Breast epithelium (tissue), 4 donors: ENCODE measurements at places on chromosomes 3 and 15. TPM values are rescaled to one million over a fixed set of nuclear protein-coding genes. Genes with fewer than 3 reads are reported as not detected.

GOLGA6C gene
- 0.33 TPM for total RNA-seq

ZNF770 gene
- total RNA-seq: 38.8 TPM

CDCP1 gene
- 8.5 TPM for total RNA-seq

ADAMTS9 gene
- total RNA-seq: 50.6 TPM

IFT122 gene
- total RNA-seq: 45.8 TPM

MYO5C gene
- 16.6 TPM for total RNA-seq

MME gene
- total RNA-seq: 119 TPM

ARHGEF26 gene
- 16.7 TPM for total RNA-seq

SCAANT1 gene
- total RNA-seq: not detected

AGBL1 gene
- not detected for total RNA-seq

EXD1 gene
- not detected for total RNA-seq

ITPR1 gene
- total RNA-seq: 53.8 TPM

POLR2M gene
- total RNA-seq: 126 TPM

MGA gene
- 37.8 TPM for total RNA-seq

ACTC1 gene
- total RNA-seq: not detected

GRCh38 chr15:87118846-87119245 is 1039.2 kb downstream of the AGBL1 start:
- no peak for DNase-seq

DNA sequence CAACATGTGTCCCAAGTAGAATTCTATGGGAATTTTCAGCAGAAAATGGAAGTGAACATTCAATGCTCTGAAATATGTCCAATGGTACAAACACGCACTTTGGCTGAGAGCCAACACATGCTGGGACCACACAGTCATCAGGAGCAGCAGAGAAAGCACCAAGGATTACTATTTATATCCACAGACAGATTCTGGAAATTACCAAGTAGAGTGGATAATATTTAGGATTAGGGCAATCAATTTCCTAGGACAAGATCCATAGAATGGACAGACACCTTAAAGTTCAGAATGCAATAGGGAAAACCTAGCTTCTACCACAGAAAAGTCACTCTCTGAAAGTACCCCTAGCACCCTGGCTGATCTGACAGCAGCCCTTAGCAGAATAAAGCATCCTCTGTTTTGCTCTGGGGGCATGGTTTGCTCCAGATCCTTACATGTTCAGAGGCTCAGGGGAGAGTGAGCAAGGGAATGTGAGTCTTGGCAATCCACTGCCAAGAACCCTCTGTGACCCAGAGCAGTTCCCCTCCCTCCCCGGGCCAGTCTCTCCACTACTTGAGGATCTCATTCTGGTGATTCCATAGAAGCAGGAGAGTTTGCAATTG is 206.0 kb upstream of the WNT5A start:
- DNase-seq: no peak

DNA sequence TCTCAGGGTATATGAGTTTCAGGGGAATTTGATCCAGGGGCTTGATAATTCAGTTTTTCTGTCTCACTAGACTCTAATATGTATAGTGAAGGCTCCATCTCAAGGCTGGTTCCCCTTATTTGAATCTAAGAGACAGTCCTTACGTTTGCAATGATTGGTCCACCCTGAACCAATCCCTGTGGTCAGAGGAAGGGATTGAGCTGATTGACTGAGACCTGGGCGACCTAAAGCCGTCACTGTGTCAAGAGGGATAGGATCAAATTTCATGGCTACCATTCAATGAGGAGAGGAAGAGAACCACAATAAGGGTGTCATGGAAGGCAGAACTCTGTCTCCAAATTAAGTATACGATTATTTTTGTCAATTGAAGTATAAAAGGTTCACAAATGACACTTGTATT is 16.3 kb downstream of the NUDT16 start:
- no peak for DNase-seq

DNA sequence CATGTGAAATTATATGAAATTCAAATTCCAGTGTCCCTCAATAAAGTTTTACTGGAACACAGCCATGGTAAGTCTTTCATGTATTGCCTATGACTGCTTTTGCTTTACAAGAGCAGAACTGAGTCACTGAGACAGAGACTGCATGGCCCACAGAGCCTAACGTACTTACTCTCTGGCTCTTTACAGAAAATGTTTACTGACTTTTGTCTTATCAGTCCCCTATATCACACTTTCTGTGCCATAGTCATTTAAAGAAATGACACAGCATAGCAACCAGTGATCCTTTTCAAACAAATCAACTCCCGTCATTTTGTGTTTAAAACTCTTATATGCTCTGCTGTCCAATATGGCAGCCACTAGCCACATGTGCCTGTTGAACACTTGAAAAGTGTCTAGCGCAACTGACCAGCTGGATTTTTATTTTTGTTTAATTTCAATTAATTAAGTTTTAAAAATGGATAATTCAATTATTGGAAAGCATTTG is 129.7 kb upstream of the CDIN1 start:
- no peak for DNase-seq

GRCh38 chr3:150079029-150079739 is 108.5 kb upstream of the PFN2 start:
- no peak for DNase-seq

GRCh38 chr15:86557018-86557550 is 477.4 kb downstream of the AGBL1 start:
- no peak for DNase-seq

GRCh38 chr3:46070595-46071093 is 43.4 kb upstream of the XCR1 start:
- no peak for DNase-seq

- no peak for DNase-seq
Measured at GRCh38 chr3:82012775-82013174, 251.3 kb upstream of the GBE1 start.

GRCh38 chr3:150371741-150372254 is 36.3 kb upstream of the TSC22D2 start:
- DNase-seq: peak; percentile 76

- DNase-seq: no peak
Measured at GRCh38 chr15:66936109-66936860, 129.1 kb upstream of the SMAD3 start.

DNA sequence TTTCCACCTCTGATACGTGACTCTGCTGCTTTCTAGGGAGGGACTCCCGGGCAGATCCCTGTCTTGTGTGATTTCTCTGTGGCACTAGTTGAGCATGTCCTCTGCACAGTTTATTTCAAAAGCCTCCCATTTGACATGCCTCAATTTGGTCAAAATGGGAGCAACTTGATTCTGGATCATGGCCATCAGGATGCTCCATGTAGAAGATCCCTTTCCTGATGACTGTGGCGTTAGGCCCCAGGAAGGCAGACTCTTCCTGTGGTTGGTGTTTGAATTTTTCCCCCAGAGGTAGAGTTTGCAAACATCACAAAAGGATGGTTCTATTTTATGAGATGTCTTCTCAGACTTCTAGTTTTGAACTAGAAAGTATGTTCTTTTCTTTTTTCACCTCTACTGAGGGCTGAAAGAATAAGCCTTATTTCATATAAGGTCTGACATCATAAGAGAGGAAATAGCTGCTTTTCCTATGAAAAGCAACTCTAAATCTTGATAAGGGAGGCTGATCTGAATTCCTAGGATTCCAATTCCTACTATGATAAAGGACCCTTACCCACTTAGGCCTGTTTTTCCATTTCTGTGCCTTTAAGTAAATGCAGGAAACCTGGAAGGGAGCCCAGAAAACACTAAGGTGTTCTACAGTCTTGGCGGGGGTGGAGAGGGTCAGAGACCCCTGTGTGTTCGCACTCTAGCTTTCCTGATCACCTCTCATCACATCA is 243.8 kb upstream of the CHRM5 start:
- no peak for DNase-seq

GRCh38 chr15:66433726-66434125 is 47.0 kb downstream of the MAP2K1 start:
- DNase-seq: no peak

DNA sequence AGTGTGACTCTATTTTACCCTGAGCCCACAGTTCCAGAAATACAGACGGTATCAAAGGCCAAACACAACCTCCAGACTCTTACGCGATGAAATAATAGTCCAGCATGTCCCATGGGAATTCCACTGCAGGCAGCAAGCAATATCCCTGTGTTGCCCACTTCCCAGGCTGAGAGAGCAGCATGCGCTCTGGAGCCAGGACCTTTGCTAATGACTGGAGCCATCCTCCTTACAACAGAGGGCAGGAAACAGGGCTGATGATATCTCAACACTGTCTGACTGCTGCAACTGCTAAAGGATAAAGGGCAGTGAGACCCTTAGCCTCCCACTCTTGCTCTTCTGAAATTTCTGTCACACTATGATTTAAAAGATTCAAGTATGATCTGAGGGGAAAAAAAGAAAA is 34.8 kb downstream of the MCF2L2 start:
- DNase-seq: no peak

GRCh38 chr3:13493867-13494441 is 13.8 kb downstream of the HDAC11 start:
- DNase-seq: no peak

- no peak for DNase-seq
Measured at GRCh38 chr3:171901615-171902312, 58.6 kb downstream of the TMEM212 start.

DNA sequence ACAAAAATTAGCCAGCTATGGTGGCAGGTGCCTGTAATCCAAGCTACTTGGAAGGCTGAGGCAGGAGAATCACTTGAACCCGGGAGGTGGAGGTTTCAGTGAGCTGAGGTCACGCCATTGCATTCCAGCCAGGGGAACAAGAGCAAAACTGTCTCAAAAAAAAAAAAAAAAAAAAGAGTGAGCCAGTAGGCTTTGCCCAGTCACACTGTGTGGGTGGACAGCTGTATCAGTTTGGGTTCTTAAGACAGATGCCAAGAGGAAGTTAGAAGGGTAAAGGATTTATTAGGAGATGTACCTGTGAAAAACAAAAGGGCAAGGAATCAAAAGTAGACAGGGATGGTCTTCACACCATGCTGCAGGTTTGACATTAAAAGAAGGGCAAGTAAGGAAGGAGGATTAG is 86.1 kb upstream of the CGNL1 start:
- no peak for DNase-seq

DNA sequence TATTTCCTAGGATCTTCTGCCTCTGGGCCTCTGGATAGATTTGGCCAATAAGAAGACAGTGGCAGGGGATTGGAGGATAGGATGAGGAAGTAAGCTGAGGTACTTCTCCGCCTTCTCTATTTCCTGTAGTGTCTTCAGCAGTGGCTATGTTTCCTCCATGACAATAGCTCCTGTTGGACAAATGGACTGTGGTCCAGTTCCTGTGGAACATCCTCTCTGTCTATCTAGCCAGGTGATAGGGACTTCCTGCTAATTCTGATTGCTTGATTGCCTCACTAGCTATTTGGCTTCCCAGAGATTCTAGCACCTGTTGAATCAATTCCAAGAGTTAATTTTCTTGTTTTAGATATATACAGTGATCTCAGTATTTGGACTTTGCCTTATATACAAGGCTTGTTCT is 456.2 kb upstream of the NECTIN3 start:
- no peak for DNase-seq

DNA sequence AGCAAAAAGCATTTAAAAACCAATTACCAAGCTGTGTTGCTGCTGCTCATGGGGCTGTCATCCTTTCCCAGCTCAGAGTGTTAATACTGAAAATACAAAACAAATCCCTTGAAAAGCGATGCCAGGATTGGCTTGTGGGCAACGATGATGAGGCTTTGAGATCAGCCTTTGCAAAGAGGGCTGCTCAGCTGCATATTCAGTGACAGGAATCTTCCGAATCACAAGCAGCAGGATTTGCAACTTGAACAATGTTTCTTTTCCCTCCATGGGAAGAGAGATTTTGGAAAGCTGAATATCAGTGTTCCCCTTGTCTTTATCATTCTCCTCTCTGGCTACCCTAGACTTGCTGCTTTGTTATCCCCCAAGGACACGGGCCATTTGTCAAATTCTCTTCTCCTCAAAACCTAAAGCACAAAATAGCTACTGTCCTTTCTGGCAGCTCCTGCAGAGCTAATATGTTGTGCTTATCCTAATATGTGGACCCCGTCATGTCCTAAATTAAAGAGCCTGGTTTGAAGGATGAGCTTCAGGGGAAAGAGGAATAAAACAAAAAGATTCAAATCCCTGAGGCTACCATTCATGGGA is 375.8 kb downstream of the GAP43 start:
- DNase-seq: no peak

GRCh38 chr3:16509721-16510619 is 3.5 kb downstream of the RFTN1 start:
- DNase-seq: no peak

DNA sequence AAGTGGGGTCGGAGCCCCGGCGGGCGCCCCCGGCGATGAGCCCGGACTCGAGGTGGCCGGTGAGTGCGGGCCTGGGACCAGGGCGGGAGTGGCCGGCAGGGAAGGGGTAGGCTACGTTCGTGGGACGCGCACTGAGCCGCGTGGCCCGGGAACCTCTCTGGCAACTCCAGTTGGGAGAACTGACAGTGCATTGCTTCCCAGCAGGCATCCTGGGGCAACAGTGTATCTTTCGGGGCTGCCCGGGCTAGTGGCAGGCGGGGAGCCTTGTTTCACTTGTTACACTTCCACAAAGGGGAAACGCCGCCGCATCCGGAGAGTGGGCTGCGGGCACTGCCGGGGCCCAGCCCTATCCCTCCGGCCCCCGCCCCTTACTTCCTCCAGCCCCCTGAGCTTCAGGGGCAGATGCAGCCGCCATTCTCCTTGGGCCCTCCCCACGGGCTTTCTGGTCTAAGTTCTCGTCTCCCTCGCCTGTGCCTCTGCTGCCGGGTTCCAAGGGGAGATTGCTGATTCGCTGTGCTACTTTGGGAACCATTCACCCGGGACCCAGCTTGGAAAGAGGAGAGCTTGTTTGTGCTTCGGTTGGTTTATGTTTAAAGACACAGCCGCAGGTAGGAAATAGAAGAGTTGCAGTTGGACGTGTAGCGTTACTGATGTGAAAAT is 675 bp downstream of the BRPF1 start:
- no peak for DNase-seq

- no peak for DNase-seq
Measured at GRCh38 chr3:25177041-25177440, 251.0 kb upstream of the RARB start.

DNA sequence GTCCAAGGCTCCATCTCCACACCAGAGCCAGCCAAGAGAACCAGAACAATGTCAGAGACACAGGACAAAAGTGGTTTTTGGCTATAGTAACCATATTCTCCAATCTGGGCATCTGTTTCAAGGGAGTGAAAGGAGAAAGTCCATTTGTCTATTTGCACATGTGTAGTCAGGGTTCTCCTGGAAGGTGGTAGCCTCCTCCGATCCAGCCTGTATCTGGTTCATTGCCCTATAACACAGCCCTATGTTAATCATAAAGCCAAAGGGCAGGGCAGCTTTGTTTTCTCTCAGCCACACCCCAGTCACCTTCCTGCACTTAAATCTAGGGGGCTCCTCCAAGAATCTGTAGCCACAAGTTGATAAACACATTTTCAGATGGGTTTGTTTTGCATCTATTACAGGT is 128.1 kb upstream of the ADPGK start:
- DNase-seq: no peak

DNA sequence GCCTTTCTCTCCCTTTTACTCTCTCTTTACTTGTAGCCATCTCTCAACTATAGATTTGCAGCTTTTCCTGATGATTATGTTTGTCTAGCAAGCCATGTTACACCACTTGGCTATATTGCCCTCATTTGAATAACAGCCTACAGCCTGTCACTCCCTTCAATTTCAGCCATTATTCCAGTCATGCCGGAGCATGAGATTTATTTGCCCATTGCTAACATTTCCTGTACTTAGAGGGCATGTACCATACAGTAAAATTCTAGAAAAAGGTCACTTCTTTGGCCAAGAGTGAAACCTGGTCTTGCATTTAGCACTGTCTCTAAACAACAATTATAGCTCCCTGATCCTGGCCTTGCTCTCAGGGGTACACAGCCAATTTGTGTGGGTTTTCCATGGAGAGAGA is 221.7 kb upstream of the TMC3 start:
- DNase-seq: no peak

- DNase-seq: no peak
Measured at GRCh38 chr3:194072097-194072428, 63.9 kb upstream of the HES1 start.
